ENCODE measurements at places on chromosomes 12 and 14.

- no peak for DNase-seq
These were observed 72.4 kb downstream of the ADGRD1 start for GRCh38 chr12:131025939-131026702.

GRCh38 chr12:12872139-12872933 lies 19.0 kb upstream of the GPRC5A start:
- DNase-seq, result no peak

GRCh38 chr14:101181446-101182313 lies 278.2 kb upstream of the RTL1 start:
- no peak for DNase-seq

GRCh38 chr14:58914279-58914855 lies 274.1 kb upstream of the DAAM1 start:
- DNase-seq, result no peak

GRCh38 chr12:65906006-65906405 lies 81.7 kb downstream of the HMGA2 start:
- no peak for DNase-seq

DNA sequence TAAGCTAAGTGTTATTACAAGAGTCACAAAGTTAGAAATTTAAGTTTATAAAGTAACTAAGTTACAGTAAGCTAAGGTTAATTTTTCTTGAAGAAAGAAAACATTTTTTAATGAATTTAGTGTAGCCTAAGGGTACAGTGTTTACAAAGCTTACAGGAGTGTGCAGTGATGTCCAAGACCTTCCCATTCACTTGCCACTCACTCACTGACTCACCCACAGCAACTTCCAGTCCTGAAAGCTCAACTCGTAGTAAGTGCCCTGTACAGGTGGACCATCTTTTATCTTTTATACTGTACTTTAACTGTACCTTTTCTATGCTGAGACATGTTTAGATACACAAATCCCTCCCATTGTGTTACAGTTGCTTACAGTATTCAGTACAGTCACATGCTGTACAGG lies 60.9 kb upstream of the TMEM263 start:
- DNase-seq, result no peak

GRCh38 chr14:22337521-22337920 lies 251.5 kb downstream of the DAD1 start:
- no peak for DNase-seq

DNA sequence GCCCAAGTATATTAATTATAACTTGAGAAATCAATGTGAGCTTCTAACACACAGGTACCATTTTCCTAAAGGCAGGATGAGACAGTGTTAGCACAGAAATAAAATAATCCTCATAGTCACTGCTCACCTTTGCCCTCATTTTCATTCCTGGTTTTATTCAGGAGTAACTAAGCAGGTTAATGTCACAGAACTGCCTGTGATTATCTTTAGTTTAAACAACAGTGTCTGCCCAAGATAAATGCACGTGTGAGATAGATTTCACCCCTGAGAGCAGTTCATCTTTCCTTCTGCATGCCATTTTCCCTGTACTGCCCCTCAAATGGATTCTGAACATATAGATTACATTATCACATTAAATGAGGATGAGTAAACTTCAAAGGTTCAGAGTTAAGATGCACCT lies 250.7 kb downstream of the RMST start:
- no peak for DNase-seq

- DNase-seq, result no peak
These were observed 220.4 kb upstream of the GARIN6 start for GRCh38 chr12:99427104-99427503.

DNA sequence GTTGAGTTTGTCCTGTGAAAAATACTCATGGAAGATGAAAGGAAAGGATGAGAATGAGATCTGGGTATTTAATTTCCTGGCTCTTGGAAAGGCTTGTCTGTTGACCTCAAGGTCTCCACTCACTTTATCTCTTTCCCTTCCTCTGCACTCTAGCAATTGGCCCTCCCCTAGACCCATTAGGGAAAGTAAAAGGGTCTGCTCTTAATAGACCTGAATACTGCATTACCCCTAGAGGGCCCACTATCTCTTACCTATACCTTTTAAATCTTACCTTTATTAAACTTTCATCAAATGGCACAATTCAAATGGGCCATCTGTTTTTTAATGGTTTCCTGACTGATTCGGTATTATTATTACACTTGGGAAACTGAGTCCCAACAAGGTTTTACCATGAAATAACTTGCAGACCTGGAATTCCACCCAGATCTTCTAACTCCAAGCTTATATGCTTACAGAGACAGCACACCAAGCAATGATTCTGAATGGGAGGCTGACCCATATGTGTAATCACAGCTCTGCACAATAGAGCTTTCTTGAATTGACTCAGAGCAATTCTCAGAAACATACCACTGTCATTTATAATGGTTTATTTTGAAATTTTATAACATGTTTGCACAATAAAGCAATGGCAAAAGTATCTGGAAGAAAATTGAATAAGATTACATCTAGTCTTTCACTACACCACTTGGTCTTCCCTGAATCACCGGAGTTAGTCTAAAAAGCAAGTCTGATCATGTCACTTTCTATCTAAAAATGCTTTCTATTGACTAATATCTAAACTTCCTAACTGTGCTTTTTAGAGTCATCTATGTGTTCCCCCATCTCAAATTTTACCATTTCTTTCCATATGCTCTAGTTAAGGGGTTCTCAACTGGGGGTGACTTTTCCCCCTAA lies 618.5 kb downstream of the NRXN3 start:
- DNase-seq, result no peak

DNA sequence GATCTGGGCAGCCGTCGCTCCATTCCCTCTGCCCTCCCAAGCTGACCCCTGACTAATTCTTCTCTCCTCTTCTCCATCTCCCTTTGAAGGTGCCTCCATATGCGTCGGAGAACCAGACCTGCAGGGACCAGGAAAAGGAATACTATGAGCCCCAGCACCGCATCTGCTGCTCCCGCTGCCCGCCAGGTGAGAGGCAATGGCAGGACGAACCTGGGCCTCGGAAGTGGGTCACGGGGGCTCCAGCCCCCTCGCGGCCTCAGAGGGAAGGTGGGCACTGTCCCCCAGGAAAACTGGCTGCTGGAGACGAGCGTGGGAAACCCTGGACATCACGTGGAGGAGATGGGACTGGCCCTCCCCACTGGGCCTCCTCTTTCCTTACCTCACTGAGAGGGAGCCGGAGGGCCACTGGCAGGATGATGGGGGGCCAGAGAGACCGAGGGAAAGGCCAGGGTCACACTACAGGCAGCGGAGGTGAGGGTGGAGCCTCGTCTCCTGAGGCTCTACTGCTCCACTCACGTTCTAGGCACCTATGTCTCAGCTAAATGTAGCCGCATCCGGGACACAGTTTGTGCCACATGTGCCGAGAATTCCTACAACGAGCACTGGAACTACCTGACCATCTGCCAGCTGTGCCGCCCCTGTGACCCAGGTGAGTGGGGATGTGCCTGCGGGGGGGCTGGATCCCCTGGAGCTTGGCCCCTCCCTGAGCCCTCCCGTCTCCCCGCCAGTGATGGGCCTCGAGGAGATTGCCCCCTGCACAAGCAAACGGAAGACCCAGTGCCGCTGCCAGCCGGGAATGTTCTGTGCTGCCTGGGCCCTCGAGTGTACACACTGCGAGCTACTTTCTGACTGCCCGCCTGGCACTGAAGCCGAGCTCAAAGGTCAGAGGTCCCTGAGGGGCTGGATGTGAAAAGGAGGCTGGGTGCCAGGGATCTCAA lies 806 bp downstream of the LTBR start:
- no peak for DNase-seq

DNA sequence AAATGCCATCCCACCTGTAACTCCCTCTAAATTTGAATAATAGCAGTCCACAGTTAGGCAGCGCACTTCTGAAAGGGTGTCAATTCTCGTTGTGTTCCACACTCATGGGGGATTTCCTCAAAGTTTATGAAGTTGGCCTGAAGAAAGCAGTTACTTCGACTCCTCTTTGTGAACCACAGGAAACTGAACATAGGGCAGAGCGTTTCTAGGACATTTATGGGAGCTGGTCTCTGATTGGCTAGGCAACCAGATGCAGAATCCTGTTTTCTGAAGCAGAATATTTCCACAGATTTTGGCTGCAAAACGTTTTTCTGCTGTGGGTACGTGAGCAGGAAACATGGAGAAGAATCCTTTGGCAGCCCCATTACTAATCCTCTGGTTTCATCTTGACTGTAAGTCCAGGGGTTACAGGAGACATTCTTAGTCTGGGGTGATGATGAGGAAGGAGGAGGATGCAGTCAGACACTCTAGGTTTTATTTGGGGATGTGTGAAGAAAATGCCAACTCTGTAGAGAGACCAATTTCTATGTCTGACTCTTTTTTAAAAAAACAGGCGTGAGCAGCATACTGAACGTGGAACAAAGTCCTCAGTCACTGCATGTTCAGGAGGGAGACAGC lies 431.5 kb upstream of the OR4E1 start:
- no peak for DNase-seq

DNA sequence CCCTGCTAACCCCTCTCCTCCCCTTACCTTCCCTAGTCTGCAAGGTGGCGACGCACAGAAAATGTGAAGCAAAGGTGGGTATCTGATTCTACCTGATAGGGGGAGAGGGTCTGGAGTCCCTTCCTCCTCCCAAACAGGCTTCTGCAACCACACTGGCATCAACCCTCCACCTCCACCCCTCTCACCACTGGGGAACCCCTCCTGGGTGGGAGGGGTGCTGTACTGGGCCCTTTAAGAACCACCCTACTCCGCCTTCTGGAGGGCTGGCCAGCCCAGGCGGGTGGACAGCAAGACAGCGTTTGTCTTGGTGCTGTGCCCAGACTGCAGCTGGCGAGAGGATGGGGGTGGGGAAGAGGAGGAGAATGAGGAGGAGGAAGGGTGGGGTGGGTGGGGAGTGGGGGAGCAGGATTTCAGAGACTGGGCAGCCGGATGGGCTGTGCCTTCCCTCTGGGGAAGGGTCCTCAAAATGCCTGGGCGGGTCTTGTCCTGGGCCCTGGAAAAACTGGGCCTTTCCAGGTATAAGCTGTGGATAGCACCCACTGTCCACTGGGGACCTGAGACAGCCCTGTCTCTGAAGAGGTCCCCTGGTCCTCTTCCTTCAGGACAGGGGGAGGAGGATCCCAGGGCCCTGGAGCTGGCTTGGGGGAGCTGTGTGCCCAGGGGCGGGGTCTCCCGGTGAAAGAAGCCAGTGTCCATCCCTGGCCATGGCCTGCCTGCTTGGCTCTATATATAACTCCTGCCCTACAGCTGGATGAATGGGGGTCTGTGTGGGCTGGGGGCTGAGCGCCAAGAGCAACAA lies 2.8 kb downstream of the TNS2 start:
- DNase-seq, result no peak

DNA sequence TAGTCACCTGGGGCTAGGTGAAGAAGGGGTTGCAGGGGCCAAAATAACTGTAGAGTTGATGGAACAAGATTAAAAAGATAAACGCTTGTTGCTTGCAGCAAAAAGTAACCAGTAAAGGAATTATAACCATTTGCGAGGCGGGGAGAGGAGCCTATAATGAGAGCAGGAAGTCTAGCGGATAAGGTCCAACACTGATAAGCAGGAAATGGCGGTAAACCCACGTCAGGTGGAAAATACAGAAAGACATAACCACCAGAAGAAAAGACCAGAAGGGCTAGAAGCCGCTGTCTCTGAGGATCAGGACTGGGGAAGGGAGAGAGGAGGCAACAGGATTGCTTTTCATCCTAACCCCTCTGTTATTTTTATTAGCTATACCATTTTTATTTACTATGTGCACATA lies 303.3 kb downstream of the DPF3 start:
- no peak for DNase-seq

DNA sequence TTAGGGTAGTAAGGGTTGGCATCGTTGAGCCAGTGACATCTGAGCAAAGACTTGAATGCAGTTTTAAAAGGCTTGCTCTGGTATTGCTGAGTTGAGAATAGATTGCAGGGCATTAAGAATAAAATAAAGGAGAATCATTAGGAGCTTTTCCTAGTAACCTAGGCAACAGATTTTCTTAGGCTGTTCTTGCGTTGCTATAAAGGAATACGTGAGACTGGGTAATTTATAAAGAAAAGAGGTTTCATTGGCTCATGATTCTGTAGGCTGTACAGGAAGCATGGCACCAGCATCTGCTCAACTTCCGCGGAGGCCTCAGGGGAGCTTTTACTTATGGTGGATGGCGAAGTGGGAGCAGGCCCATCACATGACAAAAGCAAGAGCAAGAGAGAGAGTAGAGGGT lies 97.4 kb downstream of the RAD51B start:
- no peak for DNase-seq

DNA sequence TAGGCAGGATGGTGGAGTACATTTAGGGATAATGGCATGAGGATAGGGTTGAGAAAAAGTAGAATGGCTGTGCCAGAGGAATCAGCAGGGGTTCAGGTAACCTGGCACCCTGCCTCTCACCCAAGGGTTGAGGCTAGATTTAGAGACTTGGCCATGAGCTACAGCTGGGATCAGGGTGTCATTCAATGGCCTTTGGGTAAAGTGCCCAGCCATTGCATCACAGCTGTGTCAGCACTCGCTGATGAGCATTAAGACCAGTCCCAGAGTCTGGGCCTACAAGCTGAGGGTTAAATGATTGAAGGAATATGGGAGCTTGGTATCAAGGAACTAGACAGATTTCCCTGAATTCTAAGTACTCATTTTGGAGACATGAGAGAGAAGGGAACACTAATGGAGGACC lies 113.9 kb downstream of the PRIMA1 start:
- DNase-seq, result no peak

DNA sequence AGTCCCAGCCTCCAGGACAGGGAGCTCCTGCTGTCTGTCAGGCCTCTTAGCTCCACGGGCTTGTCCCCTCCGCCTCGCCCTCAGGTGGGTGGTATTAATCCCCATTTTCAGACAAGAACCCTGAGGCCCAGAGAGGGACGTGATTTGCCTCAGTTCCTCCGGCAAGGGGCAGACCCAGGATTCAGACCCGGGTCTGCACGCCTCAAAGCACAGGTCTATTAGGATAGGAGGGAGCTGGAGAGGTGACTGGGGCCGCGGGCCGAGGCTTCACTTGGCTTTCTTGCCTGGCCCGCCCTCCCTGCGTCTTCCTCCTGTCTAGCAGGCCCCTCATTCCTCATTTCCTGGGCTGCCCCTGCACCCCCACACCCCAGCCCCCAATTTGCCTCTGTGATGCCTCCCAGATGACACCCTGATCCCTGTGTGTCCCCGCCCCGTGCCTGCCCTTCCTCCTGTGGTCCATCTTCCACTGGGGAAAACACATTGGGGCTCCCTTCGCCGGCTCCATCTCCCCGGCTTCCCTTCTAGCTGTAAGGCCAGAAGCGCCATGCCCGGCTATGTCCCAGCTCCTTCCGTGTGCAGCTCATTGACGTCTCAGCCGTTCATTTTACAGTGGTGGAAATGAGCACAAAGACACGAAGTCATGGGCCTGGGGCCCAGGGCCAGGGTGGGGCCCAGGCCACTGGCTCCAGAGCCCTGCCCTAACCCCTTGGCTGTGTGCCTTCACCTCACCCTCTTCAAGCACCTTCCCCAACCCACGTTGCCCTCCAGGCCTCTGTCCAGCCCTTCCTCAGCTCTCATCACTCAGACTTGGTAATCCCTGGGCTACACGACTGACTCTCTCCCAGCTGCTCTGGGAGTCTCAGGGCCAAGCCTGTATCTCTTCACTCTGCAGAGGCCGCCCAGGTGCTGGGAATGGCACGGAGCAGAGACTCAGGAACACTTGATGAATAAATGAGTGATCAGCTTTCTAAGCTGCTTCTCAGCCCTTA lies 15.5 kb upstream of the CYP46A1 start:
- no peak for DNase-seq
